ENCODE measurements at places on chromosomes 2 and 18.
A peak's percentile ranks its signal among the peaks of the same experiment; 100 is the strongest.

DNA sequence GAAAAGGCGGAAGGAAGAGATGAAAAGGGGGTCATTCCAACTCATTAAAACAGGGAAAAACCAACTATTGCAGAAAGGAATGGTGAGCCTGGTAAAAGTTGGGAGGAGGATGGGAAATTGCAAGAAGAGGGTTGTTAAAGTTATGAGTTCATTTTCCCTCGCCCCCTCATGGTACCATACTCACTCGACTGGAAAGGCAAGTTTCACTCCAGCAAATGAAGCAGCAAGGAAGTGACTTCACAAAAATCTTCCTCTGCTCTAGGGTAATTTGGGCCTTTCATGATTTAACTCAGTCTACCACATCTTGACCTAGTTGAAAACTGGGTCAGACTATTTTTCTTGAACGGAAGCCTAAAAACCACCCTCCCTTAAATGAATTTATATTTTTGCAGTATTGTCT, 22.8 kb upstream of the DAW1 start:
- DNase-seq = no peak

DNA sequence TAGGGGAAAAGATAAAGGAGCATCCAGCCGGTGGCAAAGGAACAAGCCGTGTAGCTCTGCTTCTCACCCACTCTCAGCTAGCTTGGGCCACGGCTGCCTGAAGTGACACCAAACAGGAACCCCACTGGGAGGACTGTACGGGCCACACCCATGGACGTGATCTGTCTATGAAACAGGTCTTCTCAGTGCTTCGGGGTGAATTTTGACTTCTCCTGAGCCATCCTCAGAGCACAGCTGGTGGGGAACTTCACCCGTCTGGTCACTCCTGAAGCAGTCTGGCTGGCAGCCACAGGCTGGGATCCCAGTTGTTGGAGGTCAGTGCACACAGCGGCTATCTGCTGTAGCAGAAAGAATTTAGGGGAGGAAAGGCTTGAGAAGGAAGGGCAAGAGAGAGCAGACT, 223.8 kb downstream of the FAM210A start:
- DNase-seq = no peak

- no peak for DNase-seq
These were observed 123.7 kb upstream of the SMAD2 start for GRCh38 chr18:48053881-48054816.

- DNase-seq = no peak
These were observed 23.4 kb downstream of the XRCC5 start for GRCh38 chr2:216132585-216132984.

GRCh38 chr18:27412556-27412955, 227.4 kb upstream of the CHST9 start:
- DNase-seq = no peak

DNA sequence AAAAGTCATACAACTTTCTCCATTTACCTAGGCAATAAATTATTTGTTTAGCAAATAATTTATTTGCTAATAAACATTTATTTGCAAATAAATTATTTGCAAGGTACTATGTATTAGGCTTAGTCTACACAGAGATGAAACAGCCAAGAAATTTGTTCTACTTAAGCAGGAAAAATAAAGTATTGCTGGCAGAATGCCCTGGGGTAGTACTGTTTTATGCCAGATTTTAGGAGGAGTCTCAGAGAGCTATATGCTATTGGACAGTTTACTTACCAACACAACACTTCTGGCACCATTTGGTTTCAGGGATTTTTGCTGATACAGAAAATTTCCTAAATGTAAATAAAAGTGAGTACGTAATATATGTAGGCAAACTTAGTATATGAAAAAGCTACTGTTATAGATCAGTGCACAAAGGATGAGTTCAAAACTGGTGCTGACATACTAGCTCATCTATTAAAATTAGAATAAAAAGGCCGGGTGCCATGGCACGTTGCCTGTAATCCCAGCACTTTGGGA, 23.2 kb upstream of the CDKL4 start:
- no peak for DNase-seq

- no peak for DNase-seq
These were observed 29.7 kb downstream of the GNLY start for GRCh38 chr2:85723707-85724360.

DNA sequence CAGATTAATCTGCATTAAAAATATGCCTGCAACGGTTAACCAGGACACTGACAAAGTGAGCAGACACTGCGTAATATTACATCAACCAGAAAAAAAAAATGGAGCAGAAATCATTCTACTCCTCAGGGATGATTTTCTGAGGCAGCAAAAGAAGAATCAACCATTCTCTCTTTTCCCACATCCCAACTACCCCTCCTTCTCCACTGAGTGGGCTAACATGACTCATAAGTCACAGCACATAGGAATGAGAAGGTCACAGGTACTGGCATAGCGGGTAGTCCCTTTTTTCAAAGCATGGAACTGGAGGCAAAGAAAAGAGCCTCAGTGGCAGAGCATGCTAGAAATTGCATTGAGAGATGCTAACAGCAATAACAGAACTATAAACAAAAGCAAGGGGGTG, 54.3 kb upstream of the TSPYL6 start:
- no peak for DNase-seq

- DNase-seq = peak; percentile 4
These were observed 447.5 kb upstream of the FSIP2 start for GRCh38 chr2:185291035-185291647.

DNA sequence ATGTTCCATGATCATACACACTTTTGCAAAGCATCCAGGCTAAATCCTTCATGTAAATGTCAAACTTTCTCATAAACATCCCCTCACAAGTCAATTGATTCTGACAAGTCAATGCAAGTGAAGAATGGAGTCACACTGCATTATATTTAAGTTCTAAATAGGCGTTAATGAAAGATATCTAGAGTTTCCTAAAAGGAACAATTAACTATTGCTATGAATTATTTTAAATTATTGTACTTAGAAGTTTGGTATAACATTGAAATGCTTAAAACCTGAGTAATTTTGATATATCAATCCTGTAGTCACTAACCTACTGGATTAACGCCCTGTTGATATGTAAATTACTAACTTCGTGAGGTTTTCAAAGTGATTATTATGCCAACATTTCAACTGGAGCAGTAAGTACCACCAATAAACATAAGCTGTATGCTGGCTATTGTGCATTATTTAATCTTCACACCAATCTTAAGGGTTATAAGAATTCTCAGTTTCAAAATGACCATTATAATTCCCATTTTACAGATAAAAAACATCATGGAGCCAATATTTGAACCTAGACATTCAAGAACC, 884.3 kb downstream of the ERBB4 start:
- no peak for DNase-seq

GRCh38 chr18:55610506-55610905, 22.5 kb upstream of the TCF4 start:
- DNase-seq = no peak

DNA sequence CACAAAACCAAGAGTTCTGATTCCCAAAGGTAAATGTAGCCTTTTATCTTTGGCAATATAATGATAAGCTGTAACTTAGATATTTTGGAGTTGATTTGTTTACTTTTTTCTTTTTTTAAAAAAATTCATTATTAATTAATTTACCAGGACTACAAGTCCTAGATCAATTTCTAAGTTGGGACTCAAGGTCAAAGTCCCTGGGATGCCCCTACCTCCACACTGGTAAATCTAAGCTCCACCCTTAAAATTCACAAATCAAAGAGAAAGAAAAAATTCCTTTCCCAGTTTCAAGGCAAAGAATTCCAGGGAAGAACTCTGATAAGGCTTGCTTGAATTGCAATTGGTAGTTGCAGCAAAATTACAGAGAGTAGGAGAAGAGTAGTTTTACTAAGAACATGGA, 71.3 kb downstream of the MDH1 start:
- no peak for DNase-seq

DNA sequence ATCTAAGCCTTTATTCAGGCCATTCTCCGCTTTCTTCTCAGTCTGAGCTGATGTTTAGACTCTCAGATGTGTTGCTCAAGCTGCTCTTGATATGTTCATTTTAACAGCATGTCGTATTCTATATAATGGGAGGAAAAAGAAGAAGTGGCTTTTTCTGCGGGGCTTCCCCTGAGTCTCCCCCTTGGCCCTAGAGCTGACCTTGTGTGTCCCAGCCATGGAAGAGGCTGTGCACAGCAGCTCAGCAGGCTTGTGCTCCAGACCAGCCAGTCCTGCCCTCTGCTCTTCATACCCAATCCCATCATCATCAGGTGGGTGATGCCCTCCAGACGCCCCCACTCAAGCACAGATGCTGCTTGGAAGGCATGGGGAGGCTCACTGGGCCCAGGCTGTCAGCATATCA, 155.1 kb upstream of the CELF4 start:
- no peak for DNase-seq

GRCh38 chr2:229270551-229271410, at the start of gene PID1:
TSS of gene PID1 (minus strand) at chr2:229271287. CDS start at chr2:229271043, 244 bp downstream.
- DNase-seq = no peak

- no peak for DNase-seq
These were observed 12.8 kb downstream of the FANCL start for GRCh38 chr2:58228299-58228698.

GRCh38 chr2:26883956-26884355, 36.0 kb downstream of the DPYSL5 start:
- no peak for DNase-seq

GRCh38 chr18:12330766-12331165, 22.7 kb downstream of the TUBB6 start:
- DNase-seq = no peak

- DNase-seq = no peak
These were observed 29.4 kb upstream of the SNED1 start for GRCh38 chr2:240968731-240969624.

DNA sequence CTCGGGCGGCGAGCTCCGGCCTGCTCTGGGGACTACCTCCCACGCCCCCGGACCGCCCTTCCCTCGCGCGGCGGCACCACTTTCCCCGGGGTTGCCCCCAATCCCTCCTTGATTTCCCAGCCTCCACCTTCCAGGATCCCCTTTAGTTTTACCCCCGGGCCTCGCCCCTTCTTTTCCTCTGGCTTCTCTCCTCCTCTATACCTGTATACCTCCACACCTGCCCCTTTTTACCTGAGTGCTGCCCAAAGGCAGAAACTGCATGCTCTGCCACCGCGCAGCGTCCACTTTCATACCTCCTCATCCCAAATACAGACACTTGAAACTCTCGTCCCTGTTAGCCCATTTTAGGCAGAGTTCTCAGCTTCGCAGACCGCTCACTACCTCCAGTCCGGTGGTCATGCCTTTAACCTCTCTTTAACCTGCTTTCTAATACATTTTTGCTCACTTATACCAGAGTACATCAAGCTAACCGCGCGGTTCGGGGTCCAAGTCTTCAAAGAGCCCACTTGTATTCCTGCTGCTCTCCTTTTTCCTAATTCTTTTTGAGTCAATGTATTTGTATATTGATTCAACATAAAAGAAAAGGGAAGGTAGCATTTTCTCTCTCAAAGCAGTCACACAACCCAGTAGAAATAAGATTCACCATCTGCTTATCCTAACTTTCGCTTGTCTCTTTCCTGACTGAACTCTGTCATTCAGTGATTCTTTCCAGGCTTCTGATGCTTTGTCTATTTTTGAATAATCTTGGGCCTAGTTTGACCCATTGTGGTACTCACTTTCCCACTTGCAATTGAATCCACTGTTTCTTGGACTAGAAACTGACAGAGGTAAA, 901 bp downstream of the SPOPL start:
- DNase-seq = no peak

GRCh38 chr2:168475636-168476035, 19.6 kb downstream of the CERS6 start:
- no peak for DNase-seq

DNA sequence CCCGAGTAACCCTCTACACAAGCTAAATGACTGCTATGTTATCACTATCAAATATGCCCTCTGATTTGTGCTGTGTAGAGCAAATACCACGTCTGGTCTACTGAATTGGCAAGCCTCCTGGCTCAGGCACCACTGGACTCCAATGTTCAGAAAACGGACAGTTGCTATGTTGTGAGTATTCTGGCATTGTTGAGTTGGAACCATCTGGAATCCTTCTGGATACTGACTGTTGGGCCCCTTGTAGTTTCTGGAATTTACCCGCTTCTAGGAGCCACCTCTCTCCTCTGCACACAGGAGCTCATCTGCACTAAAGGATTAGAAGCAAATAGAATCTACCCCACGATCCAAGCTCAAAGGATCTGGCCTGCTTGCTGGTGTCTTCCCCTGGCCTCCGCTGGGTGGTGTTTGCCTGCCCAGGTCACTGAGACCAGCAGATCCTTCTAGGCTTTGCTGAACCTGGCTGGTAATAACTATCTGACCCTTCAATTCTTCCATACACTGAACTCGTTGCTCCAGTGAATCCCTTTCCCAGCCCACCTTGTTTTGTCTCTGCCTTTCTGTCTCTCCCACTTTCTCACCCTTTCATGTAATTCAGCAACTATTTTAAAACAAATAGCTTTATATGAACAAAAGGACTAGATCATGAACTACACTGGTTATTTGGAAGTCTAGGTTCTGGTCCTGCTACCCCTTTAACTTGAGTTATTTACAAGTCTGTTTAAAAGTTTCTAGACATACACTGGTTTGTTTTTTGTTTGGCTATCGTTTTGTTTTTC, 2.1 kb upstream of the HAAO start:
- no peak for DNase-seq

DNA sequence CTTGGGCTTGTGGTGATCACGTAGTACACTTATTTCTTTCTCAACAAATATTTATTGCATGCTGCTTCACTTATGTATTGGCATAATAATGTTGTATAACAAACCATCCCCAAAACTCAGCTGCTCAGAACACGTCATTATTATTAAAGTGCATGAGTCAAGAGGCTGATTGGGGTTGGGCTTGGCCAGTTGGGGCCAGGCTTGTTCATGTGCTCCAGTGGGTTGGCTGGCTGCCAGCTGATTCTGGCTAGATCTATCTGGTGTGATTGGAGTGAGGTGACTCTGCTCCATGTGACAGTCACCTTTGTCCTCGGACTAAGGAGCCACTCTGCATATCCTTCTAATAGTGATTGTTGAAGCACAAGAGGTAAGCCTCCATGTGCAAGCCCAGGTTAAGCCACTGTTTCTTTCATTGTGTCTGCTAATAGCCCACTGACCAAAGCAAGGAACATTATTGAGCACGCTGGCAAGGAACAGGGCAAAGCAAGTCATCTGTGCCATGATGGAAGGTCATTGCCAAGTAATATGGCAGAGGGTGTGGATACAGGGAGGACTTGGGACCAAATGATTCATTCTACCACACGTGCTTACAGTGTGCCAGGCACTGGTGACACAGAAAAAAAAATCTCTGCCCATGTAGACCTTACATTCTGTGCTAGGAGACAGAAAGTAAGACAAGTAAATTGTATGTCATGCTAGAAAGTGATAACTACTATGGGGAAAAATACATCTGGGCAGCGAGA, 63.3 kb upstream of the TMEM182 start:
- DNase-seq = no peak

- DNase-seq = no peak
These were observed 21.1 kb downstream of the ARHGAP15 start for GRCh38 chr2:143150287-143150686.

GRCh38 chr2:10783421-10783820, 29.2 kb downstream of the PDIA6 start:
- no peak for DNase-seq
